Activated CD4-positive, alpha-beta T cell treated with anti-CD3 and anti-CD28 coated beads for 1 hour (primary cell): ENCODE measurements at places on chromosomes 4 and X.

- DNase-seq: no peak
These were observed 76.9 kb upstream of the SCOC start for GRCh38 chr4:140296335-140297220.

GRCh38 chr4:122797405-122798094 lies 29.1 kb upstream of the FGF2 start:
- DNase-seq: no peak

GRCh38 chr4:169229571-169230028 lies 41.2 kb downstream of the SH3RF1 start:
- DNase-seq: no peak

DNA sequence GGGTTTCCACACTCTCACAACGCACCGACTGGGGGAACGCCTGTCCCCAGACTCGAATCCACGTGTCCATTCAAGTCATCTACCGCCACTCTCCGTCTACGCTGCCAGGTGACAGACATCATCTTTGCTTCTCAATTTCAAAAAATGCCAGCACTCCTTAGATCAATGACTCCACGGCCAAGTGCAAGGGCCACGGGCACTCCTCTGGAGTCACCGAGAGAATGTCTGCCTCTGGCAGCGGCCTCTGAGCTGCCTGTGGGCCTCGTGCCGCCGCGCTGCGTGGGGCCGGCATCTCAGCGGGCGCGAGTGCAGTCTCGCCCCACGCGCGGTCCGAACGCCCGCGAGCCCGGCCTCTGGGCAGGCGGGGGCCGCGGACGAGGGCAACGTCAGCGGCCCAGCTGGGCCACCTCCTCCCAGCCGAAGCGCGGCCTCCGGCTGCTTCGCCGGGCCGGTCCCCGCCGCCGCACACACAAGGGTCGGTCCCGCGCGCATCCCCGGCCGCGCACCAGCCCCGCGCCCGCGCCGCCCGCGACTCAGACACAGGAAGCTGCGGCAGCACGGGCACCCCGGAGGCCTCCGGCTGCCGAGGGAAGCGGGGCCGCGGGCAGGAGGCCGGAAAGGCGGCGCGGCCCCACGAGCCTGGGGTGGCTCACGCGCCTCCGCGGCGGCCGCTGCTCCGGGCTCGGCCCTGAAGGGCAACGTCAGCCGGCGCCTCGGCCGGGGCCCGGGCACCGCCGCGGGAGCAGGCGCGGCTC lies 450 bp downstream of the ACSL1 start:
- DNase-seq: peak; percentile 26

- DNase-seq: no peak
These were observed 200.4 kb upstream of the GYPA start for GRCh38 chr4:144340931-144341330.

DNA sequence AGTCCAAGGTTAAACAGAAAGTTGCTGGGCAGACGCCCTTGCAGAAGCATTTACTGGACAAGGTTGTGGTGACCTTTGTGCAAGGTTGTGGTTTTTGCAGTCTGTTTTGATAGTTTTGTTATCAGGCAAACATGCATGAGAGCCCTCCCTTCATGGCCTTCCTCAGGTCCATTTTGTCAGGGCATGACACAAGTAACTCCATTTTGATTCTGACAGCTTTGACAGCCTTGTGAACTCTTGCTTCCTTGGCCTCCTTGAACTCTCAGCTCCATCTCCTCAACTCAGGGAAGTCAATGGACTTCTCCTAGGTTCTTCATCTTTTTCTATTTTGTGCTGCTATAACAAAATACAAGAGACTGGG lies 97.7 kb downstream of the CEP44 start:
- no peak for DNase-seq

DNA sequence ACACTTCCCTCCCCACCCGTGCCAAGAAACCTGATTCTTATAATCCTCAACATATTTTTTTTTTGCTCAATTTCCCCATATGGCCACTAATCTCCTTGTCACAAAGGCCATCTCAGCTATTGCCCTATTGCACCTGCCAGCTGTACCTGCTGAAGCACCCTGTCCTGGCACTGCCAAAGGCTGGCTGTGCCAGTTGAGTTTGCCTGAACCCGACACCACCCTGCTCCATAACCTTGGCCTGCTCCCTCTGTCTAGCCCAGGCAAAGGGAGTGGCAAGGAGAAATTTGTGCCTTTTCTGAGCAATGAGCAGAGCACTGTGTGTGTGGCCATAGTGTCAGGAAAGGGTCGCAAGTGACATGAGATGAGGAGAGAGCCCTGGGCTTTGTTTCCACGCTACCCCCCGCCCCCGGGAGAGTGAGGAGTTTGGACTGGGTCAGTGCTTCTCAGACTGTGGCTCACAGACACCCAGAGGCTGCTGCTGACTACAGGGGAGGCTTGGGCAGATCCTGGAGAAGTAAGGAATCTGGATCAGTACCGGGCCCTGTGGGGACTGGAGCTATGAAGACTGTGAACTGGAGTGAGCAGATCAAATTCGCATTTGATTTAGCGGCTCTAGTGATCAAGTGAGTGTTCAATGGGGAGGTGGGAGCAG lies 42.2 kb upstream of the HMGB3 start:
- no peak for DNase-seq

GRCh38 chr4:33772582-33772981 lies 2471.7 kb downstream of the ARAP2 start:
- no peak for DNase-seq

- DNase-seq: no peak
These were observed 32.5 kb upstream of the AADAT start for GRCh38 chr4:170122252-170122651.

DNA sequence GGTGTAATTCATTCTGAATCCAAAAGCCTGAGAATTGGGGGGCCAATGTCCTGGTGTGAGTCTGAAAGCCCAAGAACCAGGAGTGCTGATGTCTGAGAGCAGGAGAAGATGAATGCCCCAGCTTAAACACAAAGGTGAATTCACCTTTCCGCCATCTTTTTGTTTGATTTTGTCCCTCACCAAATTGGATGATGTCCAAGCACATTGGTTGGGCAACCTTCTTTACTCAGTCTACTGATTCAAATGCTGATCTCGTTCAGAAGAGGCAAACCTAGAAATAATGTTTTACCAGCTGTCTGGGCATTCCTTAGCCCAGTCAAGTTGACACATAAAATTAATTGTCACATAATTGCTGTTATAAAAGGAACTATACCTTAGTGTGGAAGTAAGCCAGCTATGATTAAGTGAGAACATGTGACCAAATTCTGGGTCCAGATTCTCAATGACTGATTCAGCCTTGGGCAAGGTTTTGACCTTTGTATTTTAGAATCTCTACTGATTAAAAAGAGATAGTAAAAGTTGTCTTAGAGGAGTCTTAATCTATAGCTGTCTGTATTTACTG lies 34.5 kb upstream of the SLC4A4 start:
- DNase-seq: no peak

- no peak for DNase-seq
These were observed 18.7 kb downstream of the CHM start for GRCh38 chrX:86028681-86029080.

GRCh38 chrX:97398030-97398551 lies 514.4 kb downstream of the RPA4 start:
- no peak for DNase-seq

DNA sequence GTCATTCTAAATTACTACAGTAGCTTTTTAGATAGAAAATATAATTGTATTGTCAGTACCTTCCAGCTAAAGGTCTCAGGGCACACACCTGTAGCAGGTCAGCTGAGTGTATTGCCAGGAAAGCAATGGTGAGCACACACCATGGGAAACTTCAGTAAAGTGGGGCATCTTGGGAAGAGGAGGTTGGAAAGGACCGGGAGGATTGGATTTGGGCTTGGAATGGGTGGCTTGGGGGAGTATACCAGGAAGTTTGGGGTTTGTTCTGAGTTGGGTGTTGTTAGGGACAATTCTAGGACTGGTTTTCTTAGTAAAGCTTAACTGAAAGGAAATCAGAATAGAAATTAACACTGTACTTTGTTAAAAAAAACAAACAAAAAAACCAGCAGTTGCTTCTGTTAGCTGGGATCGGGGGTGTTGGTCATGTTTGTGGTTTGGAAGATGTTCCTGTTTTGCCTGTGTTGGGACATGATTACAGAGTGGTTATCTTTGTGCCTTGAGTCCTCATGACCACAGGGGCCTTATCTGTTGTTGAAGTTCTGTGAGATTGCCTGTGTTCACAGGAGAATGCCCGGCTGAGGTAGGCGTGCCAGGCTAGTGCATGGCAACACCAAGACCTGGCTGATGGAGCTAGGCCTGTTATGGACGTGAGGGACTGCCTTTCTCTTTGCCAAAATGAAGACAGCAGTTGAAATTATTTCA lies 35.1 kb downstream of the PRIMPOL start:
- no peak for DNase-seq

GRCh38 chr4:836750-837301 lies 10.9 kb upstream of the CPLX1 start:
- no peak for DNase-seq

GRCh38 chr4:186021461-186022167 lies 47.3 kb upstream of the TLR3 start:
- no peak for DNase-seq

- DNase-seq: no peak
These were observed 134.9 kb downstream of the SMIM20 start for GRCh38 chr4:26048950-26049349.

GRCh38 chr4:80202741-80203553 lies 5.6 kb downstream of the PRDM8 start:
- DNase-seq: peak; percentile 39

DNA sequence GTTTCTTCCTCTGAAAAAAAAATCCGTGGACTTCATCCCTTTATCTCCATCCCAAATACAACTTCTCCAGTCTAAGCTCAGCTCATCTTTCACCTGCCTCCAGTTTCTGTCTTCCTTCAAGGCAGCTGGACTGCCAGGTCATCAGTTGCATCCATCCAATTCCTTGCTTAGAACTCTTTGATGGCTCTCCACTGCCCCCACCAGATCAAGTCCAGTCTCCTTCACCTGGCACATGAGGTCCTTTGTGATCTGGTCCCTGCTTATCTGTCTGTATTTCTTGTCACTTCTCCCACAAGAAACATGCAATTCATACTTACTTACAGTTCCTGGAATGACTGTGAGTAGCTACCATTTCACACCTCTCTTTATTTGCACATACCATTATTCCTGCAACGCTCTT lies 33.8 kb downstream of the OTUD6A start:
- DNase-seq: no peak

DNA sequence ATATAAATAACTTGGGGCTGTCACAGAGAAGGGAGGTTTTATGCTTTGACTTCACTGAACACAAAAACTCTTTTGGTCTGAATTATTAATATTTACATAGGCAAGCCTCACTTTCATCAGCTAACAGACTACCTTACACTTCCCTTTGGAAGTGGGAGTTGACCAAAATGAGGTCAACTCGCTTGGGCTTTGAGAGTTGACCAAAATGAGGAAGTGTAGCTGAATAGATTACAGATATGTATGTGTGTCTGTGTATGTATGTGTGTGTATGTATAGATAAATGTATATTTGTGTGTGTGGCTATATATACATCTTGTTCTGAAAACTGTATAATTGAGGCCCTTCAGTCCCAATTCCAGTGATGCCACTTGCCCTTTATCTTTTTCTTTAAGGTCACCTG lies 113.3 kb upstream of the IL13RA1 start:
- no peak for DNase-seq

DNA sequence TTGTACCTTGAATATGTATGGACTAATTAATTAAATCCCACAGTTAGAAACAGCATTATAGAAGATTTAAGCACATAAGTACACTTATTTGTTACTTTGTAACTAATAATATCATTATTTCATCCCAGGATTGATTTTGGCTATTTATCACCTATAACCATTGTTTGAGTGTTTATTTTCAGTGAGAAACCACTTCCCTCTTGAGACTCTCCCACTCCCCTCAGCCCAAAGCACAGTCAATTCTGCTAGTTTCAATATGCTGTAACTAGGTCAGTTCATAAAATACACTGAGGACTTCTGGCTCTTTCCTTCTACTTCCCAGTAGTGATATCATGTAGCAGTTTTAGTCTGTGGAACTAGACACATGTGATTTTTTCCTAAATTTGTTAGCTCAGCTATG lies 16.3 kb downstream of the OFD1 start:
- no peak for DNase-seq

DNA sequence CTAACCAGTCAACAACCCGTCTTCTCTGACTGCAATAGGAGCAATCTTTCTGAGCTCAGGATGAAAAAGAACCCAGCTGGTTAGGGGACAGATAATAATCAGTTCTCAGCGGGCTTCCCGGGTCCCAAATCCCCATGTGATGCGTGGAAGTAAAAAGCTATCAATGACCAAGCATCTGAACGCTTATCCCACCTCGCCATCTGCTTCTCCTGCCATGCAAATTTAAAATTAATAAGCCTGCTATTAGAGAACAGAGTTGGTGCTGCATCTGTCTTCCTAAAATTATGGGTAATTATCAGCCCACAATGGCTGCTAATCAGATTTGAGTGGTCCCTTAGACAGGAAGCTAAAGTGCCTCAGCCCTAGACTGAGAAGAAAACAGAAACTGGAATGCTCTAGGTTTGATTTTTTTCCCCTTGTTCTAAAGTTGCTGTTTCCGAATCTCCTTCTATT lies 37.5 kb downstream of the AFAP1 start:
- no peak for DNase-seq

GRCh38 chrX:36528661-36529060 lies 479.5 kb upstream of the FAM47C start:
- no peak for DNase-seq

DNA sequence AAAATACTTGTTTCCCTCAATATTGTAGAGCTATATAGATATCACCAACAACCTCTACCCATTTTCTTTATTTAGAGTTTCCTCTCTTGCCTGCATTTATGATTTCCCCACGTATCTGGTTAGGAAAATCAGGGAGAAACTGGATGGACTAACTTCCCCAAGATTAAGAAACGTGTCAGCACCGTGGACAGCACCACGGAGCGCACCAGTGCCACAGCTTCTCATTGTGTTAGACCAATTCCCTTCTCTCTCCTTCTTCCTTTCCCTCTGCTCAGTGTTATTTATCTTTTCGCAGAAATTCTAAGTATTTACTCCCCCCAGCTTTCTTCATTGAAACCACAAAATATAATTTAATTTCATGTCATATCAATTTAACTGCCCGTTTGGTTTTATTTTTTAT lies 568.6 kb upstream of the BOD1L1 start:
- DNase-seq: no peak

DNA sequence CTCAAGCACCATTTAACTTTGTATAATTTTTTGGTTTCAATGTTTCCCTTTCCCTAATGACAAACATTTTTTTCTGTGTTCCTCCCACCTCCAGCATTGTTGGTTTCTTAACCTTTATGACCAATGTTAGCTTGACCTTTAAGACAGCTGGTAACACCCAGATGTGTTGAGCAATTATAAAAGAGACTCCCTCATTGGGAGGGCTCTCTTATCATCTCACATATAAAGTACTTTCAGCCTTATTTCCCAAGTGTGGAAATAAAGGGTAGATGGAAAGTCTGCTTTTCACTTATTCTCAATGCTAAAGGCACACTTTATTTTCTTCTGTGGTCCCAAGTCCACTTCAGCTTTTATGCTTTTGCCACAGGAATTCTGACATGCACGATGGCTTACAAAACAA lies 1420.4 kb downstream of the RAPGEF2 start:
- DNase-seq: no peak

GRCh38 chr4:122666527-122667245 lies 45.8 kb upstream of the IL21 start:
- DNase-seq: no peak
